ENCODE measurements at places on chromosomes 7 and 10.

GRCh38 chr10:24128066-24128730, 80.7 kb upstream of the KIAA1217 start:
- no peak for DNase-seq

DNA sequence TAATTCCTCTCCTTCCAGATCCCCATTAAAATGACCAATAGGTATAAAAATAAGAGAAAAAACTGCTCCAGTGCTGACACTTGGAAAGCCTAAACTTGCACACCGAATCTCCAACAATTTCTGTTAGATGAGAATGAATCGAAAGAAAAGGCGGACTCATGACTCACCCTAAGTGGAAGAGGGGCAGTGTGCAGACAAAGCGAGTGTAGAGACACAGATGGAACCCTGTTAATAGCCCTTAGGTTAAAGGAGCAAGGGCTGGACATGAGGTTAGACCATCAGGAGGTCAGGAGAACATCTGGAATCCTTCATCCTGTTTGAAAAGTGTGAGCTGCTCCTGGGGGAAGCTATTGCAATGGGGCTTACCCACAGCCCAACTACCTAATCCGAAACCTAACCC, 103.4 kb upstream of the GLI3 start:
- no peak for DNase-seq

DNA sequence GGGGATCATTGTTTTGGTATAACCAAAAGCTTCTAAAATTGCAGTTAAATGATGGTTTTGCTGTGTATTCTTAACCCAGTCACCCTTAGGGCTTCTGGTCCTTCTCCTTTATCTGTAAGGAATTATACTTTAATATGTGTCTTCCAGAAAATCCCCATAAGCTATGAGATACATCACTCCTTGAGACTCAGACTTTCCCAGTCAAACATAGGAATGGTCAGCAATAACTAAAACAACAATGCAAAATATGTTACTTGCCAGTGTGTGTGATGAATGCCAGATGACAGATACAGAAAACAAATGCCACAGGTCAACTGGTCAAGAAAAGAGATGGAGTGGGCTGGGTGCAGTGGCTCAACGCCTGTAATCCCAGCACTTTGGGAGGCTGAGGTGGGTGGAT, 10.1 kb downstream of the ADD3 start:
- no peak for DNase-seq

DNA sequence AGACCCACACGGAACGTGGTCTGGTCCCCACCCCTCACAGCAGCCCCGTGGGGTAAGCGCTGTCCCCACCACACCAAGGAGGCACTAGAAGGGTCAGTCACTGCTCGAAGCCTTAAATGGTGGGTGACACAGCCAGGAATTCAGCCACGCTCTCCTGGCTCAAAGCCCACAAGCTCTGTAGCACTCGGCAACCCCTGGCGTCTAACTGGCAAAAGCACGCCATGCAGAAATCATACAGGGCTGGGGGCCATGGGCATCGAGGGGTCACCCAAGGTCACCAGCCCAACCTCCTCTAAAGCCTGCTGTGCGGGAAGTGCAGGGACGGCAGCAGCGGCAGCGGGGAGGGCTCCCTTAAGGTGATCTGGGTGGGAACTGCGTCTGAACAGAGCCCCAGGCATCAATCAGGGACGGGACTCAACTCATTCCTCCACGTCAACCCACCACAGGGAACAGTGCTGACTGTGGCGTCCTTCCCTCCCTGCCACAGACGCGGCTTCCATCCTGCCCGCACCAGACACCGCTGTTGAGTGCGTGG, 7.8 kb downstream of the GPER1 start:
- DNase-seq, result no peak

- DNase-seq, result no peak
These were observed 146.3 kb upstream of the CELF2 start for GRCh38 chr10:10871352-10871751.

DNA sequence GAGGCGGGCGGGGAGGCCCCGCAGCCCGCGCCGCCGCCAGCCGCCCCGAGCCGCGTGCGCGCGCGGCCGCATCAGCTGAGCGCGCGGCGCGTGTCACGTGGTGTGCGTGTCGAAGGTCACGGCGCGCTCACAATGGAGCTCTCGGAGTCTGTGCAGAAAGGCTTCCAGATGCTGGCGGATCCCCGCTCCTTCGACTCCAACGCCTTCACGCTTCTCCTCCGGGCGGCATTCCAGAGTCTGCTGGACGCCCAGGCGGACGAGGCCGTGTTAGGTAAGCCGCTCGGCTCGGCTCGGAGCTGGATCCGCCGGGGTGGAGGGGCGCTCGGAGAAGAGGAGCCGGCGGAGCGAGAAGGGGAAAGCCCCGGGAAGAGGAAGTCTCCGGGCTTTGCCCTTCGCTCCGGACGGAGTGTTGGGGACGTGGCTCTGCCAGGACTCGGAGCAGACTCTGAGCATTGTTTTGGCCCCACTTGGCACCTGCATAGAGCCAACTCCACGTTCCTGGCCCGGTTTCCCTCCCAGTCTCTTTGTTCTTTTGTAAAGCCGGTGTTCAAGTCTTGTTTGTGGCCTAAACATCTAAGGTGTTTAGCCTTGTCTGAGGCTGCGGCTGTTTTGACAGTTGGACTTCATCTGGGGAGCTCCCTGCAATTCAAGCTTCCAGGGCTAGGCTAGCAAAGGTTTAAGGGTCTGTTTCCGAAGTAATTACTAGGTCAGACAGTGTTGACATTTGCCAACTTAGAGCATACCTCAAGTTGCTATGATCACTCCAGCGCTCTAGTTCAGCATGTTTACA, at the start of gene COMMD3:
Gene COMMD3, plus strand, starts transcription at position 103 of the 790 bp plus-strand sequence. Its CDS starts 30 bp downstream, at position 133.
- DNase-seq, result peak; percentile 70

GRCh38 chr10:97509120-97509680, 10.5 kb downstream of the UBTD1 start:
- no peak for DNase-seq

GRCh38 chr7:57165285-57165899, 33.2 kb upstream of the ZNF479 start:
- no peak for DNase-seq

DNA sequence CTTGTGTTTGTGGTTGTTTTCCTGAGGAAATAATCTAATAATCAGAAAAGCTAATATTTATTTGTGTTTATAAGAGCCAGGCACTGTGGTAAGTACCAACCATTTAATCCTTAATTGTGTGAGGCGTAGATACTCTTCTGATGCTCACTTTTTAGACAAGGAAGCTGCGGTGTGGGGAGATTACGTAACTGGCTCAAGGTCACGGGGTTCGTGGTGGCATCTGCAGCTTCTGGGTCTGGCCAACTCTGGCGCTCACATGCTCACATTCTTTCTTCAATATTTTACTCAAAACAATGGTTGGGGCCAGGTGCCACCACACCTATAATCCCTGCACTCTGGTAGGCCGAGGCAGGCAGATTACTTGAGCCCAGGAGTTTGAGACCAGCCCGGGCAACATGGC, 77.6 kb downstream of the RALA start:
- DNase-seq, result no peak

DNA sequence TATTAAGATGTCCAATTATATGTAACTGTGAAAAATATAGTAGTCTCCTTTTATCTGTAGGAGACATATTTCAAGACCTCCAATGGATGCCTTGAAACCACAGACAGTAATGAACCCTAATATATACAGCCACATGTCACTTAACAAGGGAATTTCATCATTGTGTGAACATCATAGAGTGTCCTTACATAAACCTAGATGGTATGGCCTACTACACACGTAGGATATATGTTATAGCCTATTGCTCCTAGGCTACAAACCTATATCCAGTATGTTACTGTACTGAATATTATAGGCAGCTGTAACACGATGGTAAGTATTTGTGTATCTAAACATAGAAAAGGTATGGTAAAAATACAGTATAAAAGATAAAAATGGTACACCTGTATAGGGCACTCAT, 32.4 kb downstream of the MTPN start:
- no peak for DNase-seq

DNA sequence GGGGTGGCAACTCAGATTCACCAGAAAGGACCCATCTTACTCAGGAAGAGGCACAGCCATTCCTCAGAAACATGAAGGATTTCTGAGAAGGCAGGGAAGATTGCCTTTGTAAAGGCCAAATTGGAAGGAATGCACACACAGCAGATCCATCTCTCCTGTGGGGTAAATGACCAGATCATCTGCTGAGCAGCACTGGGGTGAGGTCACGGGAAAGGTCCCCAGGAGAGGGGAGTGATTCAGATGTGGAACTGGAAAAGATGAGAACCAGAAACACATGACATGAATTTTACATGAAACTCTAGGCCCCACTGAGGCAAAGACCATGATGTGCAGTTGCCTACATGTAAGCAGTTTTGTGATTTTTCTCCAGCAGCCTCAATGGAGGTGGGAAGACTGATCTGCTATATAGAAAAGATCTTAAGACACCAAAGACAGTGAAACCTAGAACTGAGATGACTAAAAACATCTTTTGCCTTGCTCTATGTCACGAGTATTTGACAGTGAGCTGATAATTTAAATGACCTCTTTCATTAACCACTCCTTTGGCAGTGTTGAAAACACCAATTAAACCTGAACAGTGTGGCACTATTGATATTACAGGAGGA, 91.6 kb downstream of the AMPH start:
- no peak for DNase-seq

- DNase-seq, result no peak
These were observed 479.8 kb downstream of the ADRA2A start for GRCh38 chr10:111556666-111557065.

GRCh38 chr7:158495786-158496185, 91.8 kb downstream of the PTPRN2 start:
- DNase-seq, result peak; percentile 63

GRCh38 chr7:96014617-96015016, 242.3 kb downstream of the DYNC1I1 start:
- no peak for DNase-seq

DNA sequence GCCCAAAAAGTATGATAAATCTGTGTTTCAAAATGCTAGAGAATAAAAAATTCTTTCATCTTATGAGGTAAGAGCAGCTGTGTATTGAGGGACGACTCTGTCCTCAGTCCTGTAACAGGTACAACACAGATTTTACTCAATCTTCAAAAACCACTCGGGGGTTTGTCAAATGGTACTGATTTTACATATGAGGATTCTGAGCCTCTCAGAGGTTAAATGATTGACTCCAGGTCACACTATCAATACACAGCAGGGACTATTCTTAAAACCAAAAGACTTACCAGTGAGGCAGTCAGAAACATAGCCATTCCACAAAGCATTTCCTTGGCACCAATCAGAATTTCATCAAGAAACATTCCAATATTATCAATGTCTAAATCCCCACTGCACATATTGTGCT, 95.5 kb downstream of the SGMS1 start:
- no peak for DNase-seq

GRCh38 chr7:116062666-116063065, 32.1 kb upstream of the TFEC start:
- DNase-seq, result no peak

DNA sequence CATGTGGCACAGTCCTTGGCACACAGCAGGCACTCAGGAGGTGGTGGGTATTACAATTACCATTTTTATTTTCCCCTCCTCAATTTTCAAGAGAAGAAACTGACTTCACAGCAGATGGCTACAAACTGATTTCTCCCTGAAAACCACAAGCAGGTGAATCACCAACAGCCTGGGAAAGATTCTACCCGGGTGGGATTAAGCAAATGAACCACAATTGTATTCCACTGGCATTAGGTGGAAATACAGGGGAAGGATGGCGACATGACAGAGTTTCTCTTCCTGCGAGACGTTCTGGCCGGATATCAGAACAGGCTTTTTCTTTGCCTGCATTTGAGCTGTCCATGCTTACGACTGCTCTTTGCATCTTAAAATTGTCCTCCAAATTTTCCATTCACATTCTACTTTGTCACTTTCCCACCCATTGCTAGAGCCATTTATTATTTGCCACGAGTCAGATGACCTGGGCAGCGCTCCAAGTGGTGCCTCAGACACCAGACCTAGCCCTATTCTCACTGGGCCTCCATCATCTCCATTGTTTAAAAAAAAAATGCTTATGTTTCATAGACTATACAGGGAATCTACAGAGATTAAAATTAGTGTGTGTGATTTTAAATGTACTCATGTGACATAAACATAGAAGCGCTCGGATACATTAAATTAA, 4.6 kb downstream of the DENND11 start:
- DNase-seq, result peak; percentile 70

DNA sequence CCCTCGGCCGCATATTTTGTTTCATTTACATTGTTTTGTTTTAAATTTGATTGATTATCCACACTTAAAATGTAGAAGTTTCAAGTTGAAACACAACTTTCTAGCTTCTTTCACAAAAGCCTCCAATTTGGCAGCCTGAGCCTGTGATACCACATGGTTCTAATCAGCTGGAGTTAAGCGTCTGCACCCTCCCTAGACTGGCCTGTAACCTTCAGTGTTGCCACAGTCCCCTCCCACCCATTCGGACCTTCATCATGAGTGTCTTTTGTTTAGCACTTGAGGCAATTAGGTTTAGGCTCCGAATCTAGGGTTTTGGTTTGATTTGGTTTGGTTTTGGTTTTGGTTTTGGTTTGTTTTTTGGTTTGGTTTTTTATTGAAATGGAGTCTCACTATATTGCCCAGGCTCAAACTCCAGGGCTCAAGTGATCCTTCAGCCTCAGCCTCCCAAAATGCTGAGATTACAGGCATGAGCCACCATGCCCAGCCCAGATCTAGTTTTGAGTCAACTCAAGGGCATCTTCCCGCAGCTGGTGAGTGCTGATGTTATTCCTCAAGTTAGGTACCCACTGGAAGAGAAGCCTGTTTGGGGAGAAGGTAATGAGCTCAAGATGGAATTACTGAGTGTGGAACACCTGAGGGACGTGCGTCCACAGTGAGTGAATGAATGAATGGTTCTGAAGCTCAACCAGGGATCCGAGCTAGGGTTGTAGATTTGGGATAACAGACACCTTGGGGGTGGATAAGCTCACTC, 201.4 kb downstream of the HECW1 start:
- no peak for DNase-seq

GRCh38 chr10:124157271-124157681, 63.9 kb upstream of the CHST15 start:
- DNase-seq, result no peak

DNA sequence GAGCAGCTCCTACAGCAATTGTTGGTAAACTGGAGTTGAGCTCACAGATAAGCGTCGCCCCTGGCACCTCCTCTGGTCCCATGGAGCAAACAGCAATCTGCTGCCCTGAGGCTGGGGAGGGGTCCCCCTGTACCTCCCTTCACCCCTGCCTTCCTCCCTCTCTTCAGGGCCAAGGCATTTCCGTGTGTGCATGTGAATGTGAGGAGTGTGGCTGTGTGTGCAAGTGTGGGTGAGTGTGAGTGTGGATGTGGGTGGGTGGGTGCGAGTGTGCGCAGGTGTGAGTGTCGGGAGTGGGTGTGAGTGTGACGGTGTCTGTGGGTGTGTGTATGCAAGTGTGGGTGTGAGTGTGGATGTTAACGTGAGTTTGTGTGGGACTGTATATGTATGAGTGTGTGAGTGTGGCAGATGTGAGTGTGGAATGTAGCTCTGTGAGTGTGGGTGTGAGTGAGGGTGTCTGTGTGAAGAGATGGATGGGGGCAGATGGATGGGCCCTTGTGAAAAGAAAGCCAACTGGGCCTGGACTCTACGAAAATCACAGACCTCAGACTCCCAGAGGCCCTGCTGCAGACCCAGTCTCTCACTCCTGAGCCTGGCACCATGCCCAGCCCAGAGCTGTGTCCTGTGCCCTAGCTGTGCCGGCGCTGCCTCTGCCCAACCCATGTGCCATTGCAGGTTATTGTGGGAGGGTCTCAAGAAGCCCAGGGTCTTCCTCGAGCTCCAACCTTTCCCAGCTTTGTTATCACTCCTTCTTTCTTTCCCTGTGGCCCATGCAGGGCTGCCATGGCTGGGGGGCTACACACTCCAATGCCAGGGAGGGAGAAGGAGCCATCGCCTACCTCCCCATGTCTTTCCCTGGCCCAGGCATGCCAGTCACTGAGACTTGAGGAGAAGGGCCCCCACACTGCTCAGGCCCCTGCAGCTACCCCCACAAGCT, 73.9 kb downstream of the GRID1 start:
- DNase-seq, result no peak
